ENCODE measurements at places on chromosomes 16 and 17. TPM values are rescaled to one million over a fixed set of nuclear protein-coding genes. Genes with fewer than 3 reads are reported as not detected.

EVPLL gene
- total RNA-seq: not detected

C17orf78 gene
- total RNA-seq: not detected

SLC9A5 gene
- 0.22 TPM for total RNA-seq

LITAFD gene
- total RNA-seq: not detected

HAS3 gene
- 2.1 TPM for total RNA-seq

CRHR1 gene
- total RNA-seq: 0.13 TPM

TAOK1 gene
- 17.7 TPM for total RNA-seq

TVP23B gene
- 23.3 TPM for total RNA-seq

OR3A2 gene
- total RNA-seq: 0.46 TPM

TEX14 gene
- total RNA-seq: 0.43 TPM

MYOCD gene
- not detected for total RNA-seq

ZNF469 gene
- total RNA-seq: 0.83 TPM

TBC1D26 gene
- not detected for total RNA-seq

ABCA6 gene
- total RNA-seq: 4.1 TPM

UMOD gene
- 3.7 TPM for total RNA-seq

ARHGAP44 gene
- 3.4 TPM for total RNA-seq

ODF4 gene
- total RNA-seq: not detected
